ENCODE measurements at places on chromosomes 6 and 20. TPM values are rescaled to one million over a fixed set of nuclear protein-coding genes. Genes with fewer than 3 reads are reported as not detected.

GRCh38 chr6:80434691-80435350, 328.4 kb downstream of the BCKDHB start:
- no peak for DNase-seq

DNA sequence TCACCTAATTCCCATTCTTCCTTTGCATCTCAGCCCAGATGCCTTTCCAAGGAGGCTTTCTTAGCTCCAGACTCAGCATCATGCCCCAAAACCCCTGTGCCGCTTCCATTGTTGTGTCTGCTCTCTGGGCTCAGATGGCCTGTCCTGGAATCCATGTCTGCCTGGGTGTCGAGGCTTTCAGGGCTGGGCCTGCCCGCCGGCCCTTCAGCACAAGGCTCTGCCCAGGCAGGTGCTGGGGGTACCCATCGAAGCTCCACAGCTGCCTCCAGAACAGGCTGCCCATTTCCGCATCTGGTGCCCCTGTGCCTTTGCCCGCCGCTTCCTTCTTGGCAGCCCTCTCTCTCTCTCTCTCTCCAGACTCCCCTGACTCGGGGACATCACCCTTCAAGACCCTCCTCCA, 1.2 kb downstream of the CPXM1 start:
- DNase-seq, result no peak

DNA sequence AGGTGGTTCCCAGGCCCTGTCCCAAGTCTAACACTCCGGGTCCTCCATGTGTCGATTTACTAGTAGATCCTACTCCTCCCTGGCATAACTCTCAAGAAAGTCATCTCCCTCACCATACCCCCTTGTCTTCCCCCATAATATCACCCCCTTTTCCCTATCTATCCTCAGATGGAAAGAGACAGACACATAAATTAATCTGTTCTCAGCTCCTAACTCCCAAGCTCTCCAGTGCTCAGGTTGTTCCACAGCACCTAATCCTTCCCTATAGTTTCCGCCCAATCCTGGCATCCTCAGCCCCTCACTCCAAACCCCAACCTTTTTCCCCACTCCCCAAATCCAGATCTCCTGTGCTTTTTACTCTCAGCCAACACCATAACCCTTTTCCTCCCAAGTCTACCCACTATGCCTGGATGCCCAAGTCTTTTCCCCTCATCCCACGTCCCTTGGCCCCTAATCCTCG, 808 bp downstream of the ILRUN start:
- DNase-seq, result no peak

DNA sequence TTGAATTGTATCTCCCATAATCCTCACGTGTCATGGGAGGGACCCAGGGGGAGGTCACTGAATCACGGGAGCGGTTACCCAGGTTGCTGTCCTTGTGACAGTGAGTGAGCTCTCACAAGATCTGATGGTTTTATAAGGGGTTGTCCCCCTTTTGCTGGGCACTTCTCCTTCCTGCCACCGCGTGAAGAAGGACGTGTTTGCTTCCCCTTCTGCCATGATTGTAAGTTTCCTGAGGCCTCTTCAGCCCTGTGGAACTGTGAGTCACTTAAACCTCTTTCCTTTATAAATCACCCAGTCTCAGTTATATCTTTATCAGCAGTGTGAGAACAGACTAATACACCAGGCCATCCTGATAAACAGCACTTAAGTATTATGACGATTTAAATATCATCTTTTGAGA, 9.0 kb upstream of the MRGBP start:
- DNase-seq, result no peak

- DNase-seq, result peak; percentile 77
These were observed 233.2 kb upstream of the SOX4 start for GRCh38 chr6:21360336-21360735.

GRCh38 chr20:42018979-42019378, 400.8 kb upstream of the CHD6 start:
- no peak for DNase-seq

Gene C20orf173
- total RNA-seq, result not detected

Gene MOXD1
- 1.7 TPM for total RNA-seq

Gene RIMS4
- 1.4 TPM for total RNA-seq

- DNase-seq, result no peak
These were observed 53.7 kb upstream of the LYRM2 start for GRCh38 chr6:89692256-89692655.

DNA sequence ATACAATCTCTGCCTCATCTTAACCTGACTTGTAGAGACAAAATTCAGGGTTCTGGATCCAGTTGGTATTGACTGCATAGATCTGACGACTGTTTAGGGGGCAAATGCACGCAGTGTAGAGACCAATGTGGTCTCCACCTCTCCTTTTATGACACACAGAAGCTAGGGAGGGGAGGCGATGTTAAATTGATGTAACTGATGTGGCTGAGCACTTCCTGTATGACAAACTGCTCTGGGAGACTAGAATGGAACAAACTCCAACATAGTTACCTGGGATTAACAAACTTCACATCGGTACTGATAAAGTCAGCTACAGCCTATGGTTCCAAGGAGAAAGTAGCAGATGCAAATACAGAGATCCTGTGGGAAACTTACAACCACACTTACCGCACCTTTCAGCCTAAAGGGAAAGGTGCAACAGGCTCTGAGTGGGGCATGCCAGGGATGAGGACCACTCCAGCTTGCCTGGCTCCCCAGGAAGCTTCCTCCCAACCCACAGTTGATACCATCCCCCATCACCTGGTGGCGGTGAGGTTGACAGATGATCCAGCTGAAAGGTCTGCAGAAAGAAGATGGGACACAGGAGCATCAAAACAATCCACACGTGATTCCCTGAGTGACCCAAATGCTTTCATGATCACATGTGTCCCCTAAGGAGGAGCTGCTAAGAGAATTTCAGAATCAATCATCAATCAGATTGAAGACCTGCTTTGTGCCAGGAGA, 60.6 kb upstream of the MRPS10 start:
- DNase-seq, result no peak

DNA sequence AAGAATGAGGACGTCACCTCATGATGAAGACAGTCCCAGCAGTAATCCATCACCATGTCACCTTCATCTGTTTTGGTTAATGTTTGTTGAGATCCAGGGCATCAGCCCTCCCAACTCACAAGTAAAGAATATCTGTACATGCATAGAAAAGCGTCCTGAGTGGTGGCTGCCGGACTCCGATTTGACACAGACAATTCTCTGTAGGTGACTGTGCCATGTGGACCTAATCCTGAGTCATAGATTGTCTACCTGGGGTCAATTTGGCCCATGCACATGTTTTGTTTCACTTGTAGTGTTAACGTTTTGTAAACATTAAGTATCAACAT, 168.4 kb upstream of the UST start:
- no peak for DNase-seq

- no peak for DNase-seq
These were observed 37.7 kb downstream of the FRK start for GRCh38 chr6:116022841-116023445.

DNA sequence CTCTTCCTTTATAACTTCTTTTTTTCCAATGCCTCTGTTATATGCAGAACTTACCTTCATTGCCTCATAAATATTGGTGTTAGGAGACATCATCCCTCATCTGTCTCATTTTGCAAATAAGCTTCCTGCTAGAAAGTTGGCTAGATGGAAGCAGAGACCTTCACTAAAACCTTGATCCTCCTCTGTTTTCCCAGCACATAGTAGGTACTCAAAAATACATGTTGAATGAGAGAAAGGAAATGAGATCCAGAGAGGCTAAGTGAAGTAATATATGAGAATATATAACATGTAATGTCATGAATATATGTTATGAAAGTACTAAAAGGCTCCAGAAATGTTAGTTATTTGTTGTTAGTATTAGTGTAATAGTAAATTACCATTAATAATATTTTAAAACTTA, 91.9 kb downstream of the CDKAL1 start:
- DNase-seq, result no peak

Gene FAM217B
- 8.2 TPM for total RNA-seq

GRCh38 chr6:48111143-48111506, at the start of gene PTCHD4:
PTCHD4 (minus strand) TSS chr6:48111197; CDS start chr6:48068957, 42,240 bp downstream.
- no peak for DNase-seq

DNA sequence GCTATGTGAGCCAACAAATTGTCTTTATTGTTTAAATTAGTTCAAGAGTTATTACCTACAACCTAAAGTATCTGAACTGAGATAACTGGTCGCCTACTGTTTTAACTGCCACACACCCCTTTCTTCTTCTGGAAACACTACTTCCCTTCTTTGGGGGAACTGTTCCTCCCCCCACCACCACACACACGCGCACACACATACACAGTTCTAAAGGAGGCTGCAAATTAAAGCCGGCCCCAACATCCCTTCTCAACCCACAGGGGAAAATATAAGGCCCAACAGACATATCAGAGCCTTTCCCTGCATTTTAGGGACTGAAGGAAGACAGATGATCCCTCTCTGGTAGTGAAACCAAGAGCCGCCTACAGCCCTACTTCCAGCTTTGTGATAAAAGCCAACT, 348.0 kb upstream of the JARID2 start:
- no peak for DNase-seq

DNA sequence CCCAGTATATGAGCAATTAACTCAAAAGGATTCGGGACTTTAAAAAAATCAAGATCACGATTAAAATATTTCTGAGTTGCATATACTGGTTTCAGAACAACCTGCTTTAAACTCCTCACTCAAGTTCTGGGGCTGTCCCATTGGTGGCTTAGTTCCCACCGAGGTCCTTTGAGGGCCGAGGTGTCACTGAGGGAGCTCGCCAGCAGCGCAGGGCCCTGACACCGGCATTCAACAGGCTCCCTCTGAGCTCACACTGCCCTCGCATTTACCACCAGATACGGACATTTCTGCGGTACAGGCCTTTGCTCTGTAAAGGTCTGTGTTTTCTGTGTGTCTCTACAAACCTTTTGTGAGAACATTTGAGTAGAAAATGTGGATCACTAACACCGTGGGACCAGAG, 24.4 kb upstream of the BNIP5 start:
- no peak for DNase-seq

GRCh38 chr20:63765082-63765873, 25.7 kb downstream of the SLC2A4RG start:
- DNase-seq, result no peak

GRCh38 chr6:78460711-78461110, 406.6 kb upstream of the IRAK1BP1 start:
- no peak for DNase-seq

Gene MLN
- not detected for total RNA-seq

DNA sequence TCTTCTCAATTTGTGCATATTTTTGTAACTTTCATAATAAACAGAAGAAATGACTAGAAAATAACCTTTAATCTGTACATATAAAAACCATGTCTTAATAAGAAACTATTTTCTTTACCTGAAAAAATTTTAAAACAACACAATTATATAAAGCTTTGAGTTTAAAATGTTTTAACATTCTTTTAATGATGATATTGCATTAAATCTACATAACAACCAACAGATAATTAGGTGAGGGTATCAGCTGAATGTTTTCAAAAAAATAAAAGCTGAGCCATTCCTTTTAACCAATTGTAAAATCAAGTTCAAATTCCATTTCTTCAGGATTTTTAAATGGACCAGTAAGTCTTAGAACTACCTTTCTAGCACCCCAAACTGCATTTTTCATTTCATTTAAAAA, 1185.0 kb upstream of the CITED2 start:
- DNase-seq, result no peak

GRCh38 chr20:37810027-37810426, 92.9 kb upstream of the VSTM2L start:
- no peak for DNase-seq

DNA sequence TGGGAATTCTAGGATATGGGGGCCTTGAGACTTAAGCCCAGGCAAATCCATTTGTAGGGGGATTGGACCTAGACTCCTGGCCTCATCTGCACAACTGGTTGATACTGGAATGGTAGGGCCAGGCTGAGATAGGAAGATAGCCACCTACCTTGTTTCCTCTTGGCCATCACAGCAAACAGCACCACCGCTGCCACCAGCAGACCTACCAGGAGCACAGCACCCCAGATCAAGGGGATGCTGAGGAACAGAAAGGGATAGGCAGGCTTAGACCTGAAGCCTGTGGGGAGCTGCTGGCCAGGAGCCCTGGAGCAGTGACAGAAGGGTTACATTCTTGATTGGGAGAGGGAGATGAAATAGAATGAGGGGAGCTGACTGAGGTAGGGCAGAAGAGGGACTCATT, 3.5 kb downstream of the TREML1 start:
- DNase-seq, result no peak

DNA sequence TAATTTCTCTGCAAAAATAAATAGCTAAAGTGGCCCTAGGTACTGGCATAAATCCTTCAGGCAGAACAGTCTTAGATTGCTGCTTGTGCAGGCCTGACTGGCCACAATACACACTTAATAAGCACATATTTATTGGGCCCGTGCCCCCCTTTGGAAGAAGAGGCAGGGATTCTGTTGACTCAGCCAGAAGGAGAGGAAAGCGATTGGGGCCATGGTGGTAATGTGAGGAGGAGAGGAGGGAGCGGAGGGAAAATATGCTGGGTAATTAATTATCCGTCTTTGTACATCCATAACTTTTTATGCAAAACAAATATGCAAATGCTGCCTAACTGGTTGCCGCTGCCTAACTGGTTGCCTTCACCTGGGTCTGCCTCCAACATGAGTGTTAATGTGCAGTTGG, 36.2 kb downstream of the CD40 start:
- DNase-seq, result no peak

Gene SLC16A10
- total RNA-seq, result 1.4 TPM
